ENCODE measurements at places on chromosomes 5 and 9.

DNA sequence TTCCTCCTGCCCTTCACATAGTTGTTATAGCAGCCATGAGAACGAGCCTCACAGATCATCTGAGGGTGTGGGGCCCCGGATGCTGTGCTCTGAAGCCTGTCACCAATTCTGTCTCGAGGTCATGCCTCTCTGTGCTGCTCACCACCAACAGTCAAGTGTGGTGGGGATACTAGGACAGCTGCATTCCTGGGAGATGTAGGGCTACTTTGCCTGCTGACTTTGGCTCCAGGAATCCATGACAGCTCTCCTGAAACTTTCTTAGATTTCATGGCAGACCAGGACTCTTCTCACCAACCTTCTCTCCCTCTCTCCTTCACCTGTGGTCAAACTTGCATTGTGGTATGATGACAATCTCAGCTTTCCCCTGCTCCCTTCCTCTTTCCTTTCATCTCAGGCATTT is 395.9 kb downstream of the PSAT1 start:
- DNase-seq: no peak

- DNase-seq: no peak
Observed at GRCh38 chr5:67303356-67303755, 106.8 kb upstream of the CD180 start.

GRCh38 chr9:88803546-88804253 is 187.6 kb upstream of the S1PR3 start:
- no peak for DNase-seq

- DNase-seq: no peak
Observed at GRCh38 chr5:5881294-5881693, 458.8 kb downstream of the ICE1 start.

DNA sequence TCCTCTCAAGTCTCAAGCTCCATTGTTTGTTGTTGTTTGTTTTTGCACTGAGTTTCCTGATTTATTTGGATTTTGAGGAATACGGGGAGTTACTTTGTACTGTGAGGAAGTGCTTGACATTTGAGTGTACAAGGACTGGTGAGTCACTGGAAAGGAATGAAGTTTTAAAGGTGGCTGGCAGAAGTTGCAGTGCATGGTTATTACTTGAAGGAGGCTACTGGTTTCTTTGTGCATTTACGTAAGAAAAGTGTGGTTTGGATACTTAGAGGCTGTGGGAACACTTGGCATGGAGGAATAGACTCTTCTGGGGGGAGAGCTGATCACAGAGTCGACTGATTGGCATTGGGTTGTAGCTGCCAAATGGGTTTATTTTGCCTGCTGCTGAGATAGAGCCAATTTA is 919.0 kb downstream of the TAF11L14 start:
- no peak for DNase-seq

Data from activated T-helper 9 cell treated with anti-CD3 and anti-CD28 coated beads, Interleukin-2, amount 50 U/mL, for 16 hours (primary cell).